ENCODE measurements at places on chromosomes 6 and 20.

DNA sequence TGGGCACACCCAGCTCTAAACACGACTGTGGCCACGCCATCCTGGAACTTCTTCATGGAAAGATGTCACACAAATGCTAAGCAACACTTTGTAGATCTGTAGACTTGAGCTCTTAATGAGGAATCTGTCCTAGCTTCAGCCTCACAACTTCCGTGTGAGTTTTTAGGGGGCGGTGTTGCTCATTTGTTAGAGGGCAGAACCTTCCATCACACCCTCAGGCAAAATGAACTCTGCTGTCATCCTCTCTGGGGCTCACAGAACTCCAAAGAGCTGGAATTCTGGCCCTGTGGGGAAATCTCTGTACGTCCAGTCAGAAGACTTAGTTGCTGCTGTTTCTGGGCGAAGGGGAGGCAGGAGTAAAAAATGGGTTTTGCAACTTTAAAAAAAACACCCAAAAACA, 49.8 kb downstream of the NRN1 start:
- no peak for DNase-seq

- DNase-seq = no peak
Measured at GRCh38 chr6:29112135-29112534, 4.3 kb downstream of the OR2J3 start.

DNA sequence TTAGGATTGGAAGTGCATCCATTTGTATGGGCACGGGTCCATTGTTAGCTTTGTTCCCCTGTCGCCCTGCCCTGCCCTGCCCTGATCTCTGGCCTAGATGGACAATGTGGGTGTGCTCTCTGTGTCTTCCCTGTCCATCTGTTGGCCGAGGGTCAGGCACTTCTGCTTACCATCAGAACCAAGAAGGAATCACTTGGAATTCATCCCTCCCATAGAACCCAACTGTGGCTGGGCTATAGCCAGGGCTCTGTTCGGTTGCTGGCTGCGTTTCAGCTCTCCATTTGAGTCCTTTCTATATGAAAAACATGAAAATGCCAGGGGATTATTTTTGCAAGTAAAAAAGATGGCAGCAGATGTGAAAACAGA, 26.6 kb upstream of the TULP4 start:
- no peak for DNase-seq

DNA sequence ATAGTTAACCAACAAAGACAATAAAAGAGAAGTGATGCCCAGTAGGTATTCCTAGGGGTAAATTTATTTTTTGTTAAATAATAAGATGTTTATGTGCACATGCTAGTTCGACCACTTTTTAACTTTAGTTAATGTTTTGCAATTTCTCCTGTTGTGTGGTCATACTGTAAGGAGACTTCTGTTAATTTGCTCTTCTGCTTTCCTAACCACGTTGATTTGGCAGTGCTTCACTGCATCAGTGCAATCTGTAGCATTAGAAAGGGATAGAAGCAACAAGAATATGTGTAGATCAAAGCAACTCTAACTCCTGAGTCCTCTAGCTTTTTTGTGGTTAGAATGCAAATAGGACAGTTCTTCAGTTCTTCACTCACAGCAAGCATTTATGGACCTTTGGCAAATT, 13.9 kb downstream of the MYB start:
- no peak for DNase-seq

DNA sequence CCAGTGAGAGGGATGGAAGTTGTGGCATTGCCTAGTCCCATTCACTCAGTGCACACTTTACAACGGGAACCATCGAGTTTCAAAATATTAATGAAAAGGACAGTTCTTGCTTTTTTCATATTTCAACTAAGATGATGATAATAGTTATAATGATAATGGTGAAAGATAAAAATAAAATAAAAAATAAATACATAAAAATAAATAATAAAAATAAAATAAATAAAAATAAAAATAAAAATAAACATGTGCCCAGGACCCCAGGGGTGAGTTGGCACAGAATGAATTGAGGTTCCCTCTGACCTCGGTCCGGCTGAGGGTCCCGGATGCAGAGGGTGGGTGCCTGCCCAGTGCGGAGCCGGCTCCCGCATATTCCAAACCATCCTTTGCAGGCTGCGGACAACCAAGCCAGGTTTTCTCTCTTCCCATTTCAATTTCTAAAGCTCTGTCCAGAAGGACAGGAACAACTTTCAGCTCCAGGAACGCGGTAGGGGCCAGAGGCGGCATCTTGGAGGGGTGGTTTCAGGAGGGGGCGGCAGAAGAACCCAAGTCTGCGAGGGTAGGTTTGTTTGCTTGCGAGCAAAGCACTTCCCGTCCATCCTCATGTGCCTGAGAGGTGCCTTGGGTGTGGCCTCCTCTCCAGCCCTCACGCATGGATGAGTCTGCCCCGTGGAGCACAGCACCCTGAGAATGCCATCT, 236.8 kb downstream of the DLL1 start:
- no peak for DNase-seq

- no peak for DNase-seq
Measured at GRCh38 chr6:136087986-136088385, 162.1 kb downstream of the MTFR2 start.

GRCh38 chr20:41769592-41770018, 151.4 kb upstream of the CHD6 start:
- no peak for DNase-seq

- no peak for DNase-seq
Measured at GRCh38 chr20:13493143-13493542, 145.6 kb downstream of the TASP1 start.

- no peak for DNase-seq
Measured at GRCh38 chr20:45317826-45318225, 9.7 kb upstream of the MATN4 start.

DNA sequence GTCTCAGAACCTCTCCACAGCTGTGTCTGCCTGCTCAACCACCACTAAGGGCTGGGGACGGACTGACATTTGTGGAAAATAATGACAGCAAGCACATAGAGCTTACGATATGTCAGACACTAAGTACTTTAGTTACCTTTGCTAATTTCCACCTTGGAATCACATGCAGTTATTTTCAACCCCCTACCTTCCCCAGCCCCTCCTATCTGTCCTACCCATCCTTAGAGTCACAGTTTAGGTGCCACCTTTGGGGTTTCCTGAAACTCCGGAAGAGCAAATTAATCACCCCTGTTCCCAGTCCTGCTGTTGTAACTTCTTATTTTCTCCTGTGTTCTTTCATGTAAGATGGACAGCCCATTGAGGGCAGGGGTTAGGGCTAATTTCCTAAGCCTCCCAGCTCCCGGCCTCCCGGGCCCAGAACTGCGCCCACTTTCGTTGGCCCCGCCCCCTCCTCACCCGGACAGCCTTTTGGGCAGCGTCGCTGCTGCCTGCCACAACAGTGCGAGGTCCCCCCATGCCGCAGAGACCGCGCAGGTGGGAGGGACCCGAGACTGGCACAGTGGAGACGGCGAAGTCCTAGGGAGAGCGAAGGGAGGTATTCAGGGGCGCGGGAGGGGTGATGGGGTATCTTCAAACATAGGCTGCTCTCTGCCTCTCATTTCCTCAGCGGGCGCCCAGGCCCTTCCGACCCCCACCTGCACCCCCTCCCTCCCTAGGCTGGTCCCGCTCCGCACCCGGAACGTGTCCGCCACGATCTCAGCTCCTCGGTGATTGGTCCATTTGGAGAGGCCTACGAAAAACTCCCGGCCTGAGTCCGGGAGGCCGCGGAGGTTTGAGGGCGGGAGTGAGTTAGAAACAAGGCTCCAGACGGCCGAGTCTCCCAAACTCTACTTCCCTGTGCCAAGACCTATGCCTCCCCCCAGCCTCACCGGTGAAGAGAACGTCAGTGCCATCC, 1.1 kb downstream of the DDAH2 start:
- DNase-seq = no peak

DNA sequence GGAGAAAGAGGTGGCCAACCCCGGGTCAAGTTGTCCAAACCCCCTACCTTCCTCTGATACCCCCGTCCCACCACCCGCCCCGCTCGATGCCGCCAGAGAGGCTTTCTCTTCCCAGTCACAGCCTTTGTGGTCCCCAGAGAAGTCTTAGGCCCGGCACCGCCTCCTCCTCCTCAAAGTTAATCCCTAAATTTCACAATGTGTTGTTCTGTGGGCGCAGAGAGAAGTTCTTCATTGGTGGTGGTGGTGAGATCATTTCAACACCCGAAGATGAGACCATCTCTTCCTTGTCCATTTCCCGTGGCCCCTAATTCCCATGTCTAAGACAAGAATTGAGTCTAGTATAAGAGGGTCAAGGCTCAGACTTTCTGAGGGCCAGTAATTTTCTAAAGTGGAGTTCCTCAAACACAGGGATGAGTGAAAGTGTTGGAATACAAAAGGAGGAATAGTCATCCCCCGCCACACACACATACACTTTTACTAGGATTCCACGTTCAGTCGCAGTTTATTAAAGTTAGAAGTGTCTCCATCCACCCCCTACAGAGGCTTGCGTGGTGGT, 10.4 kb downstream of the TRIM31 start:
- DNase-seq = no peak

- peak; percentile 98 for DNase-seq
Measured at GRCh38 chr6:11537229-11538051, at the start of gene TMEM170B. TSS of gene TMEM170B (plus strand) at chr6:11537749. CDS start at chr6:11538278, 529 bp downstream.

GRCh38 chr6:158050107-158050735, 68.6 kb downstream of the SYNJ2 start:
- no peak for DNase-seq

GRCh38 chr20:6975311-6975710, 207.8 kb downstream of the BMP2 start:
- DNase-seq = no peak

GRCh38 chr6:155985660-155986138, 530.1 kb upstream of the NOX3 start:
- no peak for DNase-seq

- DNase-seq = no peak
Measured at GRCh38 chr6:36685926-36686667, 7.6 kb downstream of the CDKN1A start.

DNA sequence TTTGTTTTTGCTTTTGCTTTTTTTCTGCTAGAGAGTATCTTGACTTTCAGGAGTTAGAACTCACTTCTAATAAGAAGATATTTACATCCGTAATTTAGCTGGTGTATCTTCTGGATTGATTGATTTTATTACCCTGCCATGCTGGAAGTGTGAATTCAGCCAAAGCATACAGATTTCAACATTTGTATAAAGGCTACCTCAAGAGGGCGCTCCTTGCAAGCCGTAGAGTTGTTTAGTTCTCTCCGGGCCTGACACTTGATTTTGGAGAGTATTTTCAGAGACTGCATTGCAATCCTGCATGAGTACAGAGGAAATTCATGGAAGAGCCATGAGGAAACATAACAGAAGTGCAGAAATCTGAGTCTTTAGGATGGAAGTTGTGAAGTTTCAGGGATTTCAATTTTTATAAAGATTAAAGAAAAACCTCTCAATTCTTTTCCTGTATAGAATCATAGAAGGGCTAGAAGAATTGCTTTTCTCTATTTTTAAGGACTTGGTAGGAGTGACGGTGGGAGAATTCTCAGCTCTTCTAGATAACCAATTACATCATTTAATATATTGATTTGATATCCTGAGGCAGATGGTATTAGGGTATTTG, 66.7 kb upstream of the TIAM2 start:
- peak; percentile 45 for DNase-seq

DNA sequence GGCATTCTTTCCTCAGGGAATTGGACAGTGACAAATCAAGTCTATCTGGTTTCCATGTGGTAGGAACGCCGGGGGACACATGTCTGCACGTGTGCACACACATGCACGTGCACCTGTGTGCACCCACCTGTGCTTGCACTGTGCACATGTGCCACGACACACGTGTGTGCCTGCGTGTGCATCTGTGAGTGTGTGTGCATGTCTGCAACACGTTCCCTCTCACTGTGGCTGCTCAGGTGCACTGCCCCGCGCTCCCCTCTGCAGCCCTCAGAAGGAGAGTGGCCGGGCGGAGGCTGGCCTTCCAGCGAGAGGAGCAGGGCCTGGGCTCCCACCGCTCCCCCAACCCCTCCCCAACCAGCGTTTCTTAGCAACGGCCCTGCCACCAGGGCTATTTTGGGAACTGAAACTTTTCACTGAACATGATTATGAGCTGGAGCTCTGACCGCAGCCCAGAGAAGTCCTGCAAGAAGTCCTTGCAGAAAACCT, 147.8 kb downstream of the PHACTR3 start:
- DNase-seq = no peak

DNA sequence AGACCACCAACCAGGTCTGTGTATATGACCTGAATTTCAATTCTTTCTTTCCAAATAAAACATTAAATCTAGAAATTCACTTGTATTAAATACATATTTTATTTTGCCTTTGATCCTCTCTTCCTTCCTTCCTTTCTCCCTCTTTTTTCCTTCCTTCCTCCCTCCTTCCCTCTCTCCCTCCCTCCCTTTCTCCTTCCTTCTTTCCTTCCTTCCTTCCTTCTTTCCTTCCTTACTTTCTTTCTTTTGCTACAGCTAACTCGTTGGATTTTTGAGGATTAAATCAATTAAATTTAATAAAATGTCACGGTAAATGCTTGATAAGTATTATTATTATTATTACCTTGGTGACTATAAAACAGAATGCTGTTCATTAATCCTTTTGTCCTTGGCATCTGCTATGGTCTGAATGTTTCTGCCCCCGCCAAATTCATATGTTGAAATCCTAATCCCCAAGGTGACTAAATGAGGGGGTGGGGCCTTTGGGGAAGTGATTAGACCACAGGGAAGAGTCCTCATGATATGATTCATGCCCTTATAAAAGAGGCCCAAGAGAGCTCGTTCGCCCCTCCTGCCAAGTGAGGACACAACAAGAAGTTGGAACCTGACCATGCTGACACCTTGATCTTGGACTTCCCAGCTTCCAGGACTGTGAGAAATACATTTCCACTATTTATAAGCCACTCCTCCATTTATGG, 67.6 kb upstream of the BTBD3 start:
- DNase-seq = no peak

DNA sequence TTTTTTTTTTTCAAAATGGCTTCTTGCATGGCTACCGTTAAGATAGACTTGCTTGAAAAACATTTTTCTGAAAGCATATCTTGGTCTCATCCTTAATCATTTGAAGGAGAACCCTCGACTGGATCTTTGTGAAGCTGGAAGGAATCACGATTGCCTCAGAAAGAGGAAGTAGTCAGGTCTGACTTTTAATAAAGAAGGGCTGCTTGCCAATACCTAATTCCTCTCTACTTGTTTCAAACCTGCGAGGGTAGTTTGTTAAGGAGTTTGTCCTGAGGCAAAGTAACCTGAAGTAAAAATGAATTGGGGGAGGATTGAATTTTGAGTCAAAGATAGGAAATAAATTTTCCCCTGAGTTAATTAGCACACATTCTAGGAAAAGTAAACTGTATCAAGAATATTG, 288.1 kb upstream of the MAP3K7 start:
- DNase-seq = no peak

GRCh38 chr6:38371881-38372280, 267.8 kb downstream of the BTBD9 start:
- DNase-seq = no peak

DNA sequence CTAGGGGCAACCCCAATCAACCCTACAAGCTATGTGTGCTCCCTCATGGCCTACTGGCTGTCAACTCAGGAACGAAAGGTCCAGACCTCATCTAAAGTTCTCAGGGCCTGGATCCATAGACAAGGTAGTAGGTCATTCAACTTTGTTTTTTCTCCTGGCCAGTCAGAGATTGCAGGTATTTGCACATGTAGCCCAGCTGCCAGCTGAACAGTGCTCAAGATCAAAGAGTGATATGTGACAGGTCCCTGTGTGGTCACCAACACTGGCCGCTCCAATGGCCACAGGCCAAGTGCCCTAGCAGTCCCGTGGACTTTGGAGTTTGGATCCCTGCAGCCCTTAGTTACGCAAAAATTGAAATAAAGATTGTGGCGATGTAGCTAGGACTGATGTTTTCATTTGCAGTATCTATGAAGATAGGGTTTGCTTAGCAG, 60.6 kb upstream of the ATXN1 start:
- no peak for DNase-seq

GRCh38 chr20:54172532-54172855, 1.3 kb downstream of the CYP24A1 start:
- no peak for DNase-seq
